ENCODE measurements at places on chromosomes 7 and 10.

DNA sequence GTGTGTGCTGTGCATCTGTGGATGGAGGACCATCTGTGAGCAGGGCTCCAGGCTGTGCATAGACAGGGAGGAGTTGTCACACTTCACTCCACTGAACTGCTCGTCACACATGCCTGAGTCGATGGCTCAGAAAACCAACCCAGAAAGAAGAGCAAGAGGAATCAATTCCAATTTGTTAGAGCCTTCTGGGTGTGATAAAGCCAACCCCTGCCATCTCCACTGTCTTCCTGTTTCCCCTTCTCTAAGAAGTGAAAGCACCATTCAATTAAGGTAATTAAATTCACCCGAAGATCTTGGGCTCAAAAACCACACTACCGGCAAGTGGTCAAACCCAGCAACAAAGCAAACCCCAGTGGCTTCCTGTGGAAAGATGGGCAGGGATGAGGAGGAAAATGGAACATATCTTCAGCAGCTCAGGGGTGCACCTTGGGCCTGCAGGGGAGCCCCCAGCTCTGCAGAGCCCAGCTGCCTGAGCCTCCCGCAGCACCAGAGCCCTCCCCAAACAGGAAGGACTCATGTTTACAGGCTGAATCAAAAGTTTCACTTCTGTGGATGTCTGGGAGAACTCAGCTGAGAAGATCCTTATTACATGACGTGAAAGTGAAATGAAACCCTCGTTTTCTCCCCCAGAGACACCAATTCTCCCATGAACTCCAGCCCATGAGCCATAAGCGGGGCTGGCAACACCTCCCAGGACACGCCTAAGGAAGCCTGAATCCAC is 10.9 kb downstream of the C10orf71 start:
- no peak for DNase-seq

- DNase-seq: no peak
These were observed 69.9 kb upstream of the MRLN start for GRCh38 chr10:59823111-59823510.

DNA sequence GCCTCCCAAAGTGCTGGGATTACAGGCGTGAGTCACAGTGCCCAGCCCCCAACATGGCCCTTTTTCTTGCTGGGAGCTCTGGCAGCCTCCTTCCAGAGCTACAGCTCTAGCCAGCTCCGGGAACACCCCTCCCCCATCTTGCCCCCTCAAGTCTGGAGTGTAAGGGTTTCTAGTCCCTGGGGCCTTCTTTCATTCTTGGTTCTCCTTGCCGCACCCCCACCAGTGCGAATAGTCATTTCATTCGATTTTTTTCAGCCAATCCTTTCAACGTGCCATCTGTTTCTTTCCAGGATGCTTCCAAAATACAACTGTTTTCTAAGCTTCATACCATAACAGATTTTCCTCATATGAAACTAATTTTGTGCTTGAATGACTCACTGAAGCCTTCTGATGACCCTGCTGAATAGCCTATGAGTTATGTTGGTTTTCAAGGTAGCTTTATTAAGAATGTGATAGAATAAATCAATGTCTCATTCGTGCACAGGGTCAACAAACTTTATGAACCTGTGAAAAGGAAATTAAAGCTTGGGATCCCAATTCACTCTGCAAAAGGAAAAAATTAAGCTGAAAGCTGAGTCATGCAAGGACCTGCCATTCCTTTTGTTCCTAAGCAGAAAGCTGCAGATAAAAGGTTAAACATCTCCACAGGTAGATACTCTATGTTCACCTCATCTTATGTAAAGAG is 38.6 kb downstream of the CDC14C start:
- no peak for DNase-seq

- no peak for DNase-seq
These were observed 18.0 kb upstream of the OPN4 start for GRCh38 chr10:86636311-86636710.

- DNase-seq: no peak
These were observed 272.4 kb downstream of the ETV1 start for GRCh38 chr7:13717031-13717430.
